ENCODE measurements at places on chromosomes 4 and X. TPM values are rescaled to one million over a fixed set of nuclear protein-coding genes. Genes with fewer than 3 reads are reported as not detected.
A peak's percentile ranks its signal among the peaks of the same experiment; 100 is the strongest.

- peak; percentile 48 for DNase-seq
Observed at GRCh38 chr4:187606581-187606980, 389.0 kb upstream of the ZFP42 start.

DNA sequence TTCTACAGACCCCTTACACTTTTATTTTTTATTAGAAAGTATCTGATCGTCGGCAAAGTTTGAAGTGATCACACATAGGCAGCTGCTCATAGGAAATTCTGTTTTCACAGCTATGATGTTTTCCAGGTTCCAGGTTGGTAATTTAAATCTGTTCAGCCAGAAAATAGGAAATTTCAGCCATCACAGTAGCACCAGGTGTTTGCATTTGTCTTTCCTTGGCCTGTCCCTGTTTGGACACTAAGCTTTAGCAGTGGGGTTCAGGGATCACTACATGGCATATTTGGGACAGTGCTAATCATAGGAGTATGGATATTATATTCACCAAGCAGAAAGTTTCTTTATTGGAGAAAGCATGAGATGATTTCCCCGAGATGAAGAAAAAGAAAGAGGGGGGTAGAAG is 92.9 kb downstream of the ANK2 start:
- DNase-seq: no peak

DNA sequence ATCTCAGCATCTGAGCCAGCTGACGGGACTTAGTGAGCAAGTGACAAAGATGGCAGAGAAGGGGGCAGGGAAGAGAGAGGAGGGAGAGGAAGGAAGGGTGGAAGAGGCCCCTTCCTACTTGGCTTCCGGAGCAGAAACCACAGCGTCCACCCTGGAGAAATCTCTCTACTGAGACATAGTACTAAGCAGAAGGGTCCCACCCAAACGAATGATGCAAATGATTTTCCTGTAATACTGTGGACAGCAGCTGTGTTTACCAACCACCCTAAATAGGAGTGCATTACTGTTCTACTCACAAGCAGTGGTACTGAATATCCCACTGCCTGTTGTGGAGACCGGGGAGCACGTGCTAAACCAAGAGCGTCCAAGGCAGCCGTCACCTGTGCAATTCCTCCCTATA is 29.4 kb downstream of the DTHD1 start:
- no peak for DNase-seq

The SSX2B gene
- not detected for total RNA-seq

All from A172 (cell line).